GM23248 (cell line): ENCODE measurements at places on chromosomes 6 and 20.

DNA sequence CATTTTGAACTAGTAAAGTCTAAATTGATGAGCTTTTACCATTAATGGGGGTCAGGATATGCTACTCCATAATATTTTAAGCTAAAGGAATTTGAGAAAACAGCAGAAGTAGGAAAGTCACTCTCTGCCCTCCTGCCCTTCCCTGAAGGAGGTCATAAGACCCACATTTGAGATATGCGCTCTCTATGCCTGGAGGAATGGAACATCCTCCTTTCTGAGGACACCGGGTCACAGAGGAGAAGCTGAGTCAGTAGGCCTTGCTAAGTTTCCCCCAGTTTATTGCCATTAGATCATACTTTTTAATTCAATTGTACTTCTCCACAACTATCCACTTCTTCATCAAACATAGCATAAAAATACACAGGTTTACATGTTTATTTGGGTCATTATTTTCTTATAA is 40.3 kb downstream of the AKAP7 start:
- peak; percentile 10 for DNase-seq

GRCh38 chr6:104483225-104483834 is 376.4 kb downstream of the HACE1 start:
- peak; percentile 24 for DNase-seq

DNA sequence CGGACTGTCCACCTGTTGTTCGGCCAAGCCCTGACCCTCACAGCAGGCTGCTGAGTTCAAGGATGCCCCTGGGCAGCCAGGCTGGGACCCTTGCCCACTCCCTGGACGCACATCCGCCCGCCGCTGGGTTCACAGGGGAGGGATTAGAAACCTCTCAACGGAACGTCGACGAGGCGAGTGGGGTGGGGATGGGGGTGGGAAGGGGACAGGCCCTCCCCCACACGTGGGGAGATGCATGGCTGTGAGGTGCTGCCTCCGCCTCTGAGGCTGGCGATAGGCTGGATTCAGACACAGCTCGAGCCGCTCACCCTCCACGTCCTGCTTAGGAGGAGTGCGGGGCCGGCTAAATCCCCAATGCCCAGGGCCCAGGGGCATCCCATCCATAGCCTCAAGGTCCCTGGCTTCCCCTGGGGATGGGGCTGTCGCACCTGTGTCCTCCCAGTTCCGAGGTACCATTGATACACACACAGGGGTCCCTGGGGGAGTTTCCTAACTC is 90.6 kb upstream of the BHLHE23 start:
- no peak for DNase-seq

DNA sequence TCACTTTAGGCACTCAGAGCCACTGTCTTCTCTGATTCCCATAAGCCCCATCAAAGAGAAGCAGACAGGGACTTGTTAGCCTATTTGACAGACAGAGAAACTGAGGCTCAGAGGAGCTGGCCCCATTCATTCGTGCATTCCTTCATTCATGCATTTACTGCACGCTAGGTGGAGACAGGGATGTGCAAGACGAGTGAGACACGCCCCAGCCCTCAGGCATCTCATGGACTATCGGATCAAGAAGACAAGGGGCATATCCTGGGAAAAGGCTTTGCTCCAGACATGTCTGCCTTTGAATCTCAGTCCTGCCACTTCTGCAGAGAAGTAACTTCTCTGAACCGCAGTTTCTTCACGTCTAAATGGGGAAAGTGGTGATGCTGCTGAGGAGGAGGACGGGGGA is 54.1 kb downstream of the BPIFB1 start:
- no peak for DNase-seq

GRCh38 chr6:89924231-89924630 is 30.0 kb downstream of the GJA10 start:
- no peak for DNase-seq

DNA sequence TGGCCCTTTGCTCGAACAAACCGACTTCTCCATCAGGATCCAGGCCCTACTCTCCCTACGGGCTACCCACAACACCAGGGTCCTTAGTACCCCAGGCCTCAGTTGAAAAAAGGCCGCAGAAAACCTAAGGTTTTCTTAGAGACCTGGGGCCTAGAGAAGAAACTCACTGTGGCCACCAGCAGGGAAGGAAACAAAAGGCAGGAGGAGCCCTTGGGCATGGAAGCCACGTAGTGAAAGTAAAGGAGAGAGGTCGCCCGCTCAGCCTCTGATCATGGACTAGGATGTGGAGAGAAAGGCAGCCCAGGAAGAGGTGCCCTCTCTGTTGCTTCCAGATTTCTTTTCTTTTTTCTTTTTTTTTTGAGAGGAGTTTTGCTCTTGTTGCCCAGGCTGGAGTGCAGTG is 31.5 kb downstream of the CPNE5 start:
- DNase-seq, result no peak

DNA sequence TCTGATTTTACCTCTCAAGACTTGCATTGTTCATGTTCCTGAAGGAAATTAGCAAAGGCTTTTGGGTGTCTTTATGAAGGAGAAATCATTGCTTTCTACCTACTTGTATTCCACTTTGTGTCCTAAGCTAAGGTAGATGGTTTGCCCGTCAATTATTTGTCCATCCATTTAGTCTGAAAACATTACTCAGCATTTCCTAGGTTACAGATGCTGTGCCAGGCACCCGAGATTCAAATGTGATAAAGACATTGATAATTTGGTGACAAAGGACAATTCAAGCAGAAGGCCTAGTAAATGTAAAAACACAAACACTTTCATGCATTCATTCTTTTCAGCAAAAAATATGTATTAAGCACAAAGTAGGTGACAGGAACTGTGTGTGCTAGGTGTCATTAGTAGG is 251.1 kb downstream of the FARS2 start:
- DNase-seq, result no peak

GRCh38 chr6:116836606-116837342 is 7.9 kb upstream of the GPRC6A start:
- DNase-seq, result no peak

- no peak for DNase-seq
Observed at GRCh38 chr6:42446996-42447395, 4.7 kb downstream of the TRERF1 start.

- no peak for DNase-seq
Observed at GRCh38 chr20:21640556-21640955, 64.9 kb upstream of the PAX1 start.

- DNase-seq, result no peak
Observed at GRCh38 chr6:46395530-46395929, 95.7 kb downstream of the RCAN2 start.

- no peak for DNase-seq
Observed at GRCh38 chr6:169225887-169226286, 27.8 kb downstream of the THBS2 start.

DNA sequence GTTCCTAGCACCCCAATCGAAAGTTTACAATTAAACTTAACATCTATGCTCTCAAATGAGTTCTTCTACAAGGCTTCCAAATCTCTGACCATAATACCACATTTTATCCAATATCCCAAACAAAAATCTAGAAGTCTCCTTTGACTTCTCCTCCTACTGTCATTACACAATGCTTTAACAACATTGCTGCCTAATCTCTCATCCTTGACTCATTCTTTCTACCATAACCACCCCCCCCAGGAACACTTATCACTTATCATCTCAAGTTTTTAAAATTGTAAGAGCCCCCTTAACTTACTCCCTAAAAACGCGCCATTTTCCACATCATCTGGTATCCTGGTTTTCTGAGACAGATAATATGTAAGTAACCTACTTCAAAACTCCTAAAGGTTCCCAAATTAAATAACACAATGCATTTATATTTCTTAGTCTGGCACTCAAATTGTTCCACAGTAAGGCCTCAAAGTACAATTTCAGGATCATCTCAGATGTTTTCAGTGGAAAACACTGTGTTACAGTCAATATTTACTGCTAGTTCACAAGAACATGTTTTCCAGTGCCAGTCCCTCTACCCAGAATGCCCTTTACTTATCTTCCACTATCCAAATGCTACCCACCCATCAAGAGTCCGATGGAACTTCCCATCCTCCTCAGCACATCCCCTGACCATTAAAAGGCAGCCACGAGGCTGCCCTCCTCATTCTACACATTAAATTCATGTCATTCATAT is 308.2 kb upstream of the THEMIS start:
- DNase-seq, result peak; percentile 75

GRCh38 chr20:21788082-21788481 is 82.6 kb downstream of the PAX1 start:
- no peak for DNase-seq

DNA sequence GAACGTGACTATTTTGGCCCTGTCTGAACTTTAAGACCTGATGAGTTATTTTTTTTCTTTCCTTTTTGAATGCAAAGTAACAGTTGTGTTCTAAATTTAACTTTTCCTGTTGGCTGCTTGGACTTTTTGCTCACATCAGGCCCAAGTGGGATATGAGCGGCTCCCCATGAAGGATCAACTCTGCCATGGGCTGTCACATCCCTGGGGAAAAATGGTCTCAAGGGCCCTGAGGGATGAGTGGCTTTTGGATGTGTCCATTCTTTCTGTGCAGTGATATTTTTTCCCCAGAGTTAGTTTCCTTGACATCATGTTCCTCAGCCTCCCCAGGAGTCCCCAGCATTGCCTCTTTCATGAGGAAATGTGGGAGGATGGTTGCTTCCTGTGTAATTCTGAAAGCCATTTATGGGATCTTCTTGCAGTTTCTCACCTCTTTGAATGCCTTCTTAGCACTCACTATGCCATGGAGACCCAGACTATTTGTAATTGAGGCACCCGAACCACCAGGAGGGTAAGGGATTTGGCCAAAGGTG is 92.5 kb downstream of the SLC24A3 start:
- DNase-seq, result no peak
